NCI-H2029 (cell line): ENCODE measurements at places on chromosomes 6 and 20.

DNA sequence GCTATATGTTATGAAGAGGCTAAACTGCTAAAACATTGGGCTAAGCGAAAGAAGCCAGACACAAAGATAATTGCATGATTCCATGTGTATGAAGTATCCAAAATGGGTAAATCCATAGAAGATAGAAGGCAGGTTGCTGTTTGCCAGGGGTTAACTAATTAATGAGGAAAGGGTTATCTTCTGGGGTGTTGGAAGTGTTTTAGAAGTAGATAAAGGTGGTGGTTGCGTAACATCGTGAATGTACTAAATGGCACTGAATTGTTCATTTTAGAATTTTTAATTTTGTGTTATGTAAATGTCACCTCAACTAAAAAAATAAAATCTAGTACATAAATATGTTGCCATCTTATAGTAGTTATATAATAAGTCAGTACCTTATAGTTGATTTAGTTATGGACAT lies 104.4 kb upstream of the ADGRF4 start:
- DNase-seq, result no peak

DNA sequence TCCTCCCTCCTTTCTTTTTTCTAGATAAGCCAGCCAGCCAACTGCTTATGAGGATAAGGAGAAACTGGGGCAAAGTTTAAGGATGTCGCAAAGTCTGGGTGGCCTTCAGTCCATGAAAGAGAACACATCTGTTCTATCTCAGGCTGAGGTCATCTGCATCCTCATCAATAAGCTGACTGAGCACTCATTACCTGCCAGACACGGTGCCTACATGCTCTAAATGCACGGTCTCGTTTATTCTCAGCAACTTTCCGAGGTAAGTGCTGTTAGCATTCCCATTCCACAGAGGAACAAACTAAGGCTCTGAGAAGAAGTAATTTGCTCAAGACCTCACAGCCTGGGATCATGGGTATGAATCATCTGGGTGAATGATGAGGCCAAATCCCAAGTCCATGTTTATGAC lies 133.1 kb downstream of the BCAS1 start:
- DNase-seq, result no peak

DNA sequence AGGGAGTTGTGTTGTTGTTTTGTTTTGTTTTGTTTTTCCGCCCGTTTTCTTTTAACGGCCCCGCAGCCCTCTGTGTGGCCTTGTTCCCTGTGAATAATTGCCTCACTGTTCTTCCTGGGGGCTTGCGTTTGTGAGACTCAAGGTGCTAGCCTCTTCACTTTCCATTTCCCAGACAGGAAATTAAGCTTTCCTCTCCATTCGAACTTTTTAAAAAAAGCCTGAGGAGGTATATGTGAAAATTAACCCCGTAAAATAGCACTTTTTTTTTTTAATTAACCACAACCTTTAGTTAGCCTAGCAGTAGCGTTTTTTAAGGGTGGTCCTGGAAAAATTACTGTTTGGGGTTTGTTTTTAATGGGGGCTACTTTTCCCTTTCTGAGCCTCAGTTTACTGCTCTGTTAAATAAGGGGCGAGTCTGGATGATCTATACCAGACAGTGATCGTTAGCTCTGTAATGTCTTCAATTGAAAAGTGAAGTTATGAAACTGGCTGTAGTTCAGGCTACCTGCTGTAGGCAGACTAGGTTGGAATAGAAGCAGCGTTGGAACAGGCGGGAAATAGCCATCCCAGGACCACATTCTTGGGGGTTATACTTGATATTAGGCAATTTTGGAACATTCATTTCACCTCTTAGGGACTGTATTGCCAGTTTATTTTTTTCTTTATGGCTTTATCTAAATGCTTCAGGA lies 1.7 kb downstream of the STX16 start:
- no peak for DNase-seq

DNA sequence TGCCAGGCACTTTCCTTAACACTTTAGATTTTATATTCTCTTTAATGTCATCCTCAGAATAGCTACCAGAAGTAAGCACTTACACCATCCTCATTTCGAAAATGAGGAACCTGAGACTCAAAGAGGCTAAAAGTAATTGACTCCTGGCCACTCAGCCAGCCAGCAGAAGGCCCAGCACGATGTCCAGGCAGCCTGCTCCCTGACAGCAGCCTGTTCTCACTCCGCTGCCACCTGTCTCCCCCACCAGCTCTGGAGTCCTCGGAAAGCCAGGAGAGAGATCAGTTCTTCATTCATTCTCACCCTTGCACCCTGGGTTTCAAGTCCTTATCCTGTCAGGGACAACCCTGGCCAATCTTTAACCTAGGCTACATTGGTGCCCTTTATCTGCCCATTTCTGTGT lies 174.0 kb downstream of the SASH1 start:
- no peak for DNase-seq

- DNase-seq, result no peak
Measured at GRCh38 chr20:11056414-11056813, 382.6 kb upstream of the JAG1 start.

GRCh38 chr6:31495580-31495979 lies 2.4 kb upstream of the MICB start:
- DNase-seq, result no peak

GRCh38 chr6:128327890-128328289 lies 192.5 kb downstream of the PTPRK start:
- no peak for DNase-seq

GRCh38 chr20:62059401-62059800 lies 6.3 kb downstream of the TAF4 start:
- DNase-seq, result no peak

- DNase-seq, result peak; percentile 90
Measured at GRCh38 chr20:52965380-52965779, 6.8 kb upstream of the TSHZ2 start.

DNA sequence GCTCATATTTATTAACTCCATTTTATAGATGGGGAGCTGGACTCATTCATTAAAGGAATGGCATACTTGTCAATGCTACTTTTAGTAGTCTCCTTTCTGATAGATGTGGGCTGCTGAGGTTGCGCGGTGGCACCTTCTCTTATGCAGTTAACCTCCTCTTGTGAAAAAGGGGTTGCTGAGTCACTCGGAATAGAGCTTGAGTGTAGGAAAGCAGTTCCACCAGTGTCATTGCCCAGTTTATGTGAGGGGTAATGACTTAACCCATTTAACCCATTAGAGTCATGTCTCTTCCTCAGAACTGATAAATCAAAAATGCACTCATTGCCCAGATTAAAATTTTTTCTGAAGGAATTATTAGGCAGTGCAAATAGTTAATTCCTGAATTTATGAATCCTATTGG lies 6.3 kb downstream of the MAPK14 start:
- DNase-seq, result no peak

DNA sequence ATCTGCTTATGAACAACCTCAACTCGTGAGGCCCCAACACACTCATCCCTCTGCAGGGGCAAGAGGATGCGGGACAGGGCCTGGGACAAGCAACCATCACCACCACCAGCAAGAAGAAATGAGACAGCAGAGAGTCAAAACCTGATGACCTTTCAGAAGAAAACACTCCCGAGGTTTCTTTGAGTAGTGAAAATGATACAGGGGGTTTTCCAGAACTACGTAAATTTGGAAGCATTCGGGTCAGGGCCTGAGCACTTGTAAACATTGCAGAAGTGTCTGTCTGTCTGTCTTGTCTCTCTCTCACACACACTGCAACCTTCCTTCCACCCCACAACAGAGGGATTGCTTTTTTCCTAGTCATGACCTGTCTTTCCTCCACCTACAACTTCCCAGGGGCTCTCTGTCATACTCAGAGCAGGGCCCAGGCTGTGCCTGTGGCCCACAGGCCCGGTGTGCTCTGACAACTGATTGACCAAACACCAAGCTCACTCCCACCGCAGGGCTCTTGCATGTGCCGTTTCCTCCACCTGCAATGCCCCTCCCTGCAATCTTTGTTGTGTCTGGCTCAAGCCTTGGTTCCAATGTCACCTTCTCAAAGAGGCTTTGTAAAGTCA lies 90.9 kb downstream of the BMP7 start:
- DNase-seq, result no peak
